ENCODE measurements at places on chromosomes 3 and 15.

DNA sequence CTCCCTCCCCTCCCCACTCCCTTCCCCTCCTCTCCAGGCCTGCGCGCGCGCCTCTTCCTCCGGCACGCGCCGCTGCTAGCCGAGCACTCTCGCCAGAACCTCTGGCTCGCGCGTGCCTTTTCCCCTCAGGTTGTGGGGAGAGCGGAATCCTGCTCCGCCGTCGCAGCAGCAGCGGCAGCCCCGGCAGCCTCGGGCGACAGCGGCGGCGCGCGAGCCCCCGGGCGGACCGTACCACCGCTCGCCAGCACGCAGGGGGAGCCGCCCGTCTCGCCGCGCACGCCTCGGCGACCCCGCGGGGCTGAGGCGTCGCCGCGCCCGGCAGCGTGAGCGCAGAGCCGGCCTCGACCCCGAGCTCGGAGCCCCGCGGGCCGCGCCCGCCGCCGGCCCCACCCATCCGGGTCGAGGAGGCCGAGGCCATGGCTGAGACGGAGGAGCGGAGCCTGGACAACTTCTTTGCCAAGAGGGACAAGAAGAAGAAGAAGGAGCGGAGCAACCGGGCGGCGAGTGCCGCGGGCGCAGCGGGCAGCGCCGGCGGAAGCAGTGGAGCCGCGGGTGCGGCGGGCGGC is at the start of gene CDV3:
CDV3 (plus strand) TSS at position 58 of the 566 bp plus-strand sequence; CDS start at position 417, 359 bp downstream.
- DNase-seq = no peak

- no peak for DNase-seq
Measured at GRCh38 chr3:126925411-126926171, 57.3 kb upstream of the PLXNA1 start.

DNA sequence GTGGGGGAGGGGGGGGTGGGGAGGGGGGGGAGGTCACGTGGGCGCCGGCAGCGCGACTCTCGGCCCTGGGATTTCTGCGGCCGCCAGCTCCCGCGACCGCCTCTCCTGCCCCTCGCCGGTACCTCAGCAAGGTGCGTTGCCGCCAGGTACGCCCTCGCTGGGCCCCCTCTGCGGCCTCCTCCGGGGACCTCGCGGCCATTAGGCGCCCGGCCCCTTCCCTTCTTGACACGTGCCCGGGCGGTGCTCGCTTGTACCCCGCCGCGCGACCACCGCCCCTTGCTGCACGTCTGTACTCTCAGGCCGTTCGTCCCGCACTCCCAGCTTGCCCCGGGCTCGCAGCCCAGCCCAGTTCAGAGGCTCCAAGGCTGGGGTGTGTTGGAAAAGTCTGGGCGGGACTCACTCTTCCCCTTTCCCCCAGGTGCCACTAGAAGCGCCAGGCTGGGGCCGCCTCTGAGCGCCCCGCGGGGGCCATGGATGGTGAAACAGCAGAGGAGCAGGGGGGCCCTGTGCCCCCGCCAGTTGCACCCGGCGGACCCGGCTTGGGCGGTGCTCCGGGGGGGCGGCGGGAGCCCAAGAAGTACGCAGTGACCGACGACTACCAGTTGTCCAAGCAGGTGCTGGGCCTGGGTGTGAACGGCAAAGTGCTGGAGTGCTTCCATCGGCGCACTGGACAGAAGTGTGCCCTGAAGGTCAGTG is at the start of gene MAPKAPK3:
MAPKAPK3 (plus strand) TSS at position 56 of the 696 bp plus-strand sequence; CDS start at position 471, 415 bp downstream.
- DNase-seq = no peak

DNA sequence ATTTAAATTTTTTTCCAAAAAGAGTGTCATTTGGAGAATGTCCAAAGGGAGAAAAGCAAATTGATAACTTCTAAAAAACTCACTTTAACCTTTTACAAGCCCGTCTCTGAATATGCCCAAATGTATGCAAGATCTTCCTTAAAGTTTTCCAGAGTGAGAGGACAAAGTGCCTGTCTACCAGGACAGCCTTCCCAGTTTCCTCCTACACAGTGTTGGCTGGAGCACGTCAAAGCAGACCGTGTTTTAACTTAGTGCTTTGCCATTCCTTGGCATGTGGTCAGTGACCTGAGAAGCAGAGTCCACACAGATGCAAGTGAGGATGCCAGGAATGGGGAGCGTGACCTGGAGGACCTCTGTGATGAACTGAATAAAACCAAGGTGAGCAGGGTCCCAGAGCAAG is 245.7 kb downstream of the FAM43A start:
- DNase-seq = no peak

DNA sequence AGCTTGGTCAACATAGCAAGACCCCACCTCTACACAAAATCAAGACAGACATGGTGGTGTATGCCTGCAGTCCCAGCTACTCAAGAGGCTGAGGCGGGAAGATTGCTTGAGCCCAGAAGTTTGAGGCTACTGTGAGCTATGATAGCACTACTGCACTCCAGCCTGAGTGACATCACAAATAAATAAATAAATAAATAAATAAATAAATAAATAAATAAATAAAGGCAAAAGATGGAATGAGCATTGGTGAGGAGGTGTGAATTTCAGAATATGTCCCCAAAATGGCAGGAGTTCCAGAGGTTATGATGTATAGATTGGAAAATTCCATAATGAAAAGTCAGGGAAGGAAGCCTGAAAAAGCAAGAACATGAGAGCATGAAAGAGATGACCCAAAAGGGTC is 249.9 kb downstream of the MEX3B start:
- DNase-seq = no peak

GRCh38 chr15:43127752-43128151 is 5.6 kb upstream of the TMEM62 start:
- no peak for DNase-seq

GRCh38 chr3:97885931-97886824 is 64.4 kb downstream of the CRYBG3 start:
- DNase-seq = no peak

DNA sequence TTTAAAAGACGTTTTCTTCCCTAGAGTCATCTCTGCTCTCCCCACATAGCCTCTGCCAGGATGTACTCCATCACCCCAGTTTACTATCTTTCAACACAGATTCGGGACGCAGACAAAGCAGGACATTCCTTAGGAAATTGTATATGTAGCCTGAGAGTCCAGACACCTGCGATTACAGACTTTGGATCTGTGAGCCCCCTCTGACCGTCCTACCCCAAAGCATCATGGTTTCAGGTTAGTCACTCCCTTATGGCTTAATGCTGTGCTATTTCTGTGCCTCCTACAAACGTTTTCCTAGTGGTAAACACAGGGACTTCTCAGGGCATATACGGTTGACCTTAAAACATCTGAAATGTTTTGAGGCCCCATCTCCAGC is 234.0 kb upstream of the BHLHE40 start:
- DNase-seq = no peak

DNA sequence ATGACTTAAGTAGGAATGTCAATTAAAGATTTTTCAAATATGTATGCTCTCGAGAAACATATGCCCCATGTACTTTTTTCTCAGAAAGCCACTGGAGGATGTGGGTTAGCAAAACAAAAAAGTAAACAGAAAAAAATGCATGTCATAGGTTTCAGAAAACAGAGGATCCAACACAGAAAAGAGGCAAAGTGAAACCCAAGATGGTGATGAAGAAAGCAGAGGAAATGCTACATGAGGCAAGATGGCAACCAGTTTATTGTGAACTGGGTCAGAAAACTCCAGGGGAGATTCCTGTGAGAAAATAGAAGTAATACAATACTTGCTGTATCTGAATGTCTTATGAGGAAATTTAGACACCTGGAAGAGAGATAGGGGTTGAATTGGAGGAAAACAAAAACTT is 30.8 kb upstream of the EOMES start:
- DNase-seq = no peak

- DNase-seq = no peak
Measured at GRCh38 chr15:71648095-71648494, 162.3 kb upstream of the NR2E3 start.

Measured in AG09319 (cell line).